WERI-Rb-1 (cell line): ENCODE measurements at places on chromosomes 16 and 17.

DNA sequence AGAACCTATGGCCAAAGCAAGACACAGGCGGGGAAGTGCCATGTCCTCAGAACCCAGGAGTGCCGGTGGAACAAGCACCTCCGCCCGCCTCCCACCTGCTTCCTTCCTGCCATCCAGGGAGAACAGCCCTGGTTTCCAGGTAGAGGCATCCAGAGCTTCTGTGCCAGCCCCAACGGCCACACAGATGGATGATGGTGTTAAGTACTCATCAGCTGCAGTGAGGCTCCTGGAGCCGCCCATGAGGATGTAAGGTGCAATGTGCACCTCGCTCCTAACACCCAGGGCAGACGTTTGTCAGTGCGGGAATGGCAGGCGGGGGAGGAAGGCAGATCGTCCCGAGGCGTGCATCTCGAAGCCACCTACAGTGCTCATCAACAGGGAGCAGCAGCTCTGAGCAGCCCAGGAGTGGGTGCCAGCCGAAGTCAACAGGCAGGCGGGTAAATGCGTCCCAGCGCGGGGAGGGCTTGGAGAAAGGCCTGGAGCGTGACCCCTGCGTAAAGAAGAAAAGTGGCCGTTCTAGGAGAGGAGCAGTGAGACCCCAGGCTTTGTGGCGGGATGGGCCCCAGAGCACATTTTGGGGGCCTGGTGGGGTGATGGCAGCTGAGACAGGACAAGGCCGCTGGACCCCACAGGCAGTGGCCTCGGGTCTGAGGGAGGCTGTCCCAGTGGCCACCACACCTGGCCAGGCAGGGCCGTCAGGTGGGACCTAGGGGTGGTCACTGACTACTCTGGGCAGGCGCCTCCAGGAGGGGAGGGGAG, 46.1 kb upstream of the ACSF3 start:
- no peak for DNase-seq

- DNase-seq, result no peak
Observed at GRCh38 chr16:35516551-35516950, 2057.1 kb downstream of the TP53TG3F start.

DNA sequence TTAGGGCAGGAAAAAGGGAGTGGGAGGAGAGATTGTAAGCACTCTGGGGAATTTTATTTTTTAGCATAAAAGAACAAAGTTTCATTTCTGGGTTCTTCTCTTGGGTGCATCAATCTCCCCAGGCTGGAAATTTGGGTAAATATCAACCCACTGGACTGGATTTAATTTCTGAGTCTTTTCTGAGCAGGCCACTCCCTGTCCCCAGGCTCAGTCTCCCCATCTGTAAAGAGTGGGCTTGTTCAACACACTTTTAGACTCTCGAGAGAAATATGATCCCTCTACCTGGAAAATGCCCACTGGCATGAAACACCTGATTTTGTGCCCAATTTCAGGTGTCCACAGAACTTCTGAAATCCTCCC, 617 bp upstream of the VTN start:
- DNase-seq, result no peak

DNA sequence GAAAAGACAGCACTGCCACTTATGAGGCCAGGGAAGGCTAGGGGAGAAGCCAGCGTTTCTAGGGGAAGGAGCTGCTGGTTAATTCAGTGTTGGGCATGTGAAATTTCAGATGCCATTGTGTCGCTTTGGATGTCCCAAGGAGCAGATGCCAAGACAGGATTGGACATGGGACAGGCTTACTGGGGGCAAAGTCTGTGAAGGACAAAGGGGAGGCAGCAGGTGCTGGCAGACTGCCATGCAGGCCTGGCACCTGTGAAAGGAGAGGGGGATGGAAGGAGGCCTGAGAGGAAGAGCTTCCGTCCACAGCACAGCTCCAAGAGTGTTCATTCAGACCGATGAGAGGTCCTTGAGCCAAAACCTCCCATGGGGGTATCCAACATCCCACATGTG, 255.5 kb upstream of the RPL38 start:
- no peak for DNase-seq

- DNase-seq, result peak; percentile 90
Observed at GRCh38 chr16:17972460-17972943, 364.0 kb downstream of the NPIPA8 start.

- DNase-seq, result no peak
Observed at GRCh38 chr17:78399693-78400144, 21.3 kb downstream of the PGS1 start.

DNA sequence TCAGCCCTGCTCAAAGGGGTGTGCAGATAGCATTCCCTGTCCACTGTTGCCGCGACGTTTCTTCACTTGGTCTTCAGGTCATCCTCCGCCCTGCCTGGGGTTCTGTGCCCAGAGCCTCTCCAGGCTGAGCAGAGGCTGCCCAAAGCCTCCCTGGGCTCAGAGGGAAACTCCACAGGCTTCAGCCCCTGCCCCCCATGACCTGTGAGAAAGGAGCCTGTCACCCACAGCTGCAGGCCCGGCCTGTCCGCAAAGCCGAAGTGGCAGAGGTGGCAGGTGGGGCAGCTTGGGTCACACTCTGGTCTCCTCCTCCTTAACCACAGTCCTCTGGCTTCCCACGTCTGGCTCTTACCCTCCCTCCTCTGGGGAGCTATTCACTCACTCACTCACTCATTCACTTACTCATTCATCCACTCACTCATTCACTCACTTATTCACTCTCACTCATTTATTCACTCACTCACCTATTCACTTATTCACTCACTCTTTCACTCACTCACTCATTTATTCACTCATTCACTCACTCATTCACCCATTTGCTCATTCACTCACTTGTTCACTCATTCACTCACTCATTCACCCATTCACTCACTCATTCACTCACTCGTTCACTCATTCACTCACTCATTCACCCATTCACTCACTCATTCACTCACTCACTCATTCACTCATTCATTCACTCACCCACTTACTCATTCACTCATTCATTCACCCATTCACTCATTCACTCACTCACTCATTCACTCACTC, 7.1 kb upstream of the CPSF4L start:
- DNase-seq, result no peak

- no peak for DNase-seq
Observed at GRCh38 chr17:752620-753219, 656 bp upstream of the GEMIN4 start.

DNA sequence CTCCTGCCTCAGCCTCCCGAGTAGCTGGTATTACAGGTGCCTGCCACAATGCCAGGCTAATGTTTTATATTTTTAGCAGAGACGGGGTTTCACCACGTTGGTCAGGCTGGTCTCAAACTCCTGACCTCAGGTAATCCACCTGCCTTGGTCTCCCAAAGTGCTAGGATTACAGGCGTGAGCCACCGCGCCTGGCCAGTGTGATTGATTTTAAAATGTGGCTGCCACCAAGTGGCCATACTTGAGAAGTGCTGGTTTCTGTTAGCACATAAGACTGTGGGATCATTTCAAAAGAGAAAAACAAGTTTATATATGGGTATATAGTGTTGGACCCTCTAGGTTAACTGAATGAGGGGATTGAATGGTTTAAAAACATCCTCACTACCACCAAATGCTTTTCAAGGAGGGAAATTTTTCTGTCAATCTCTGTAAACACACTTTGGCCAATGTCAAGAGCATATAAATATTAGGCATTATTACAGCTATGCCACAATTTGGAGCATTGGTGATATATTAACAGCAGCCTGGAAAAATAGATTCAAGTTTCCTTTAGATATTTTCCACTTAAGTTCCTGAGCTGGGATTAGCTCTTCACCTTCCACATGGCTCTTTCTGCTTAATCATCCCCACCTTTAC, 13.5 kb upstream of the DHRS13 start:
- peak; percentile 65 for DNase-seq

DNA sequence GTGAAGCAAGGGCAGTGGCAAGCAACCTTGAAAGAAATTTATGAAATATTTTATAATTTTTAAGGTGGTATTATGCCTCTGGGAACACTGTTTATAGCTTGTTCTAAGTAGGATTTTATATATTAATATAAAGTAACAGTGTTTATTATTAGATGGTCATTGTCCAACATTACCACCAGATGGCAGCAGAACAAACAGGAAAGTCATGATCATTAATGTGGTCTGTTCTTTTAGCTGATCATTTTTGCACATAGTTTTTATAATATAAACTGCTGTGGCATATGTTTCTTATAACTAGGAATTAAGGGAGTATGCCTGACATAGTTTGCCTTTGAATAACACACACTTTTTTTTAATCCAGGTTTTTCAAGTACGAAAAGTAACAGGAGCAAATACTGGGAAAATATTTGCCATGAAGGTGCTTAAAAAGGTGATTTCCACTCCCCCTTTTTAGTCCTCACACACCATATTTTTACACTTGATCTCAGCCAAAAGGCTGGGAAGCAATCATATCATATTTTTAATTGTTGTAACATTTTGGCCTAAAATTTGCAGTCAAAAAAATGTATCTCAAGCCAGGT, 21.4 kb downstream of the RPS6KB1 start:
- DNase-seq, result no peak

DNA sequence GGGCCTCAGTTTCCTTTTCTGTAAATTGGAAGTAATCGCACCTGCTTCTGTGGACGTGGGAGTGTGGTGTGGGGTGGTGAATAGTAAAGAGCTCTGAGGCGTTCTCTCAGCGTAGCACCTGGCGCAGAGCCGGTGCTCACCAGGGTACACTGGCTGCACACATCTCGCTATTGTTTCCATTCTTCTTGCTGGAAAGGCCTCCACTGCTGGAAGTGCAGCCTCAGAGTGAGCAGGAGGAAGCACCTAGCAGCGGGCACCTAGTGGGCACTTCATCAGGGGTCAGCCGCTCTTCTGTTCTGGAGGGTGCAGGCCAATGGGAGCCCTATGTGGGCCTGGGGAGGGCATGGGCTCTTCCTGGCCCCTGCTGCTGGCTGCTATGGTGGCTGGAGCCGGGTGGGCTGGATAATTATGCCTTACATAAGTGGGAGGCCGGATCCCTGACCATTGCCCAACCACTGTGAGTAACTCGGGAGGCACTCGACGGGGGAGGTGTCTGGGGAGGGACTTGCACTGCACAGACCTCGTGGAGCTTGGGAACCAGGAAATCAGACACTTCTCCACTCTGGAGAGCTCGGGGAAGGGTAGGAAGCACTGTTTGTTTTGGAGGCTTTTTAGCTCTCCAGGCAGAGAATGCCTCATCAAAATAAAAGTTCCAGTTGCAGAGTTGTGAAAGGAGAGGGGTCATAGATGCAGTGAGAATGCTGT, 1.7 kb downstream of the MAP2K3 start:
- DNase-seq, result no peak

DNA sequence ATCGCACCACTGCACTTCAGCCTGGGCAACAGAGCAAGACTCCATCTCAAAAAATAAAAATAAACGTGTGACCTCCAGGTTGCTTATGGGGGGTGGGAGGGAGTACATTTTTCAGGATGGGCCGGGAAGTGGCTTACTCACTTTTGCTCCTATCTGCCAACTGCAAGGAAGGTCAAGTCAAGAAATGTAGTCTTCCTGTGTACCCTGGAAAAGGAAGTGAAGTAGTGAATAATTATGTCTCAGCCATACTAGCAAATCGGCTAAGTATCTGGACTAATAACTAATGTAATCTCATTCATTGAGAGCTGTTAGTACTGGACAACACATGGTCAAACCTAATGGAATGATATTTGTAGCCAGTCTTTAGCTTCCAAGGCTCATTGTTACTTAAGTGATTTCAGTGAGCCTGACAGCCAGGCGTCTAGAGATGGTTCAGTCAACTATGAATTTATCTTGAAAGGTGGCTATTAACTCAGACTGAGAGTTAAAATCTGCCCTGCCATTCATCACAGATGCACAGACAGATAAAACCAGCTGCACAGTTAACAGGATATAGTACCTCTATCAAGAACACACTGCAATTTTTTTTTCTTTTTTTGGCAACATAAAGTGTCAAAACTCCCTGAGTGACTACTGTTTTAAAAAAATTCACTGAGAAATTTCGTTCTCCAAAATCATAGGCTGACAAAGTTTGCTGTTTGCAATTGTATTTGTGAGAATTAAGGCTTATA, 3.7 kb upstream of the TACO1 start:
- DNase-seq, result no peak

GRCh38 chr16:85391769-85392583, 221.1 kb upstream of the GSE1 start:
- DNase-seq, result no peak

GRCh38 chr16:61654962-61655361, 381.3 kb downstream of the CDH8 start:
- no peak for DNase-seq

- no peak for DNase-seq
Observed at GRCh38 chr16:6714510-6714909, 618.1 kb upstream of the RBFOX1 start.

GRCh38 chr17:2123375-2124251, 68.7 kb downstream of the HIC1 start:
- no peak for DNase-seq

GRCh38 chr17:332023-332422, 20.6 kb downstream of the RPH3AL start:
- DNase-seq, result no peak

- DNase-seq, result no peak
Observed at GRCh38 chr17:49798182-49798581, 9.7 kb downstream of the KAT7 start.

GRCh38 chr17:62135742-62136141, 70.7 kb upstream of the MED13 start:
- DNase-seq, result no peak

DNA sequence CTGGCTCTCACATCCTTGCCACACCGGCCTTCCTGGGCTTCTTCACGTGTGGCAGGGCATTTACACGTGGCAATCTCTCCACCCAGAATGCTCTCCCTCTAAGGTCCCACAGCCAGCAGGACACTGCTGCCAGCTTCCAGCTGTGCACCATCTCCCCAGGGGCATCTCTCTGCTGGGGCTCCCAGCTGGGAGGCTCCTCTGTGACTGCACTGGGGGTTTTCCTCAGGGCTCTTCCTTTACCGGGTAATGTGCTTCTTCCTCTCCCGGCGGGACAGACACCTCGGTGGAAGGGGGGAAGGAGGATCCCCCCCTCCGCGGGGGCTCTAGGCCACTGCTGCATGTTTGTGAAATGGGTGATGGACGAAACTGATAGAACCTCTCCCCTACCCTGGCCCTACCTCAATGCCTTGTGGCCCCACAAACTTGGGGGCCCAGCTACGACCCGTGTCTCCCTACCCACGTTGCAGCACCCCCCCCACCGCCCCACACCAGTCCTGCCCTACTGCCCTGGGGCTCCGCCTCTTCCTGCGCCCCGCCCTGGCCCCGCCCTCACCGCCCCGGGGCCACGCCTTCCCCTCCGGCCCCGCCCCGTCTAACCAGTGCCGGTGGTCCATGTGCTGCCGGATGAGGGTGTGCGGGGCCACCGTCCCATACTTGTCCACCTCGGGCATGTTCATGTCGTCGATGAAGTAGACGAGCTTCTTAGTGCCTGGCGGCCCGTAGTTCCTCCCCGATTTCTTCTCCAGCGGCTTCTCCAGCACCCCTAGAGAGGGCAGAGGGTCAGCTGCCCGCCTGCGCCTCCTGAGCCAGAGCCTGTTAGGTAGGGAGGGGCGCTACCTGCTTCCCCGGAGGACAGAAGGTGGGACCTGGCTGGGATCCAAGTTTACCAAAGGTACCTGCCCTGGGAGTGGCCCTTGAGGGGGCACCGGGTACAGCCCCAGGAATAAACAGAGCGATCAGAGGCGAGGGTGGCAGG, 92.6 kb downstream of the DNAH17 start:
- DNase-seq, result no peak
